ENCODE measurements at places on chromosomes 4 and X. TPM values are rescaled to one million over a fixed set of nuclear protein-coding genes. Genes with fewer than 3 reads are reported as not detected.

DNA sequence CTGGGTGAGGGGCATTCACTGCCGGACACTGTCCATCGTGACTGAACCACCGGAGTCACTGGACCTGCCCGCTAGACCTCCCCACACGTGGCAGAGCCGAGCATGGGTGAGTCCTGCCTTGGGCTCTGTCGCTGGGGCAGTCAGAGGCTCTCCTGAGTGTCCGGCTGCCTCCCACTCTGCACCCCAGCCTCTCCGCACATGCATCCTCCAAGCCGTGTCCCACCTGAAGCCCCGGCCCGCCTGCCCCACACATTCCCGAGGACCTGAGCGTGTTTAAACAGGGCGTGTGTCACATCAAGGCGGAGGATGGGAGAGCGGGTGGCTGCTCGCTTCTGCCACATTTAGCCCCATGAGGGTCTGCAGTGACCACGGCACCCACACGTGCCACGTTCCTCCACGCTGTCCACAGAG lies 4.7 kb downstream of the CPLX1 start:
- H3K27me3 ChIP-seq, result peaks cover 34% of the 10 kb centered on the region
- DNase-seq, result no peak
- H3K27ac ChIP-seq, result no peak overlapping the region
- H3K4me3 ChIP-seq, result no peak overlapping the region
- peaks cover 2% of the 10 kb centered on the region for H3K4me1 ChIP-seq
- no peaks in the 10 kb centered on the region for H3K36me3 ChIP-seq

DNA sequence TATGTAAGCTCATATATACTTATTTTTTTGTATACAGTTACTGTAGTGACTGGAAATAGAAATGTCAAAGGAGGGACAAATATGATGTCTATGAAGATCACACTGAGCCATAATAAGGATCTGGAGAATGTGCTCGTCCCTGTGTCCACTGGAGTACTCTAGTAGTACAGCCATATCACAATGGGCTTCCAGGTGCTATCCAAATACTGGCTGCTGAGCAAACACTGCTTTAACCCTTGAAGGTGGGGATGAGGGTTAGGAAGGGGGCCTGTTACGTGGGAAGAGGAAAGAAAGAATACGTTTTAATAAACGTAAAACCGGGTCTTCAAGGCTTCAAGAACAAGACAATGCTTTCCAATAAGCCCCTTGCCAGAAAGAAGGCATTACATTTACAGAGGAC lies 29.8 kb upstream of the TMEM150C start:
- DNase-seq, result no peak
- no peak overlapping the region for H3K27ac ChIP-seq
- no peaks in the 10 kb centered on the region for H3K4me1 ChIP-seq
- peaks cover 19% of the 10 kb centered on the region for H3K27me3 ChIP-seq
- H3K4me3 ChIP-seq, result no peak overlapping the region
- H3K36me3 ChIP-seq, result no peaks in the 10 kb centered on the region

XAGE1A gene
- total RNA-seq, result not detected

DNA sequence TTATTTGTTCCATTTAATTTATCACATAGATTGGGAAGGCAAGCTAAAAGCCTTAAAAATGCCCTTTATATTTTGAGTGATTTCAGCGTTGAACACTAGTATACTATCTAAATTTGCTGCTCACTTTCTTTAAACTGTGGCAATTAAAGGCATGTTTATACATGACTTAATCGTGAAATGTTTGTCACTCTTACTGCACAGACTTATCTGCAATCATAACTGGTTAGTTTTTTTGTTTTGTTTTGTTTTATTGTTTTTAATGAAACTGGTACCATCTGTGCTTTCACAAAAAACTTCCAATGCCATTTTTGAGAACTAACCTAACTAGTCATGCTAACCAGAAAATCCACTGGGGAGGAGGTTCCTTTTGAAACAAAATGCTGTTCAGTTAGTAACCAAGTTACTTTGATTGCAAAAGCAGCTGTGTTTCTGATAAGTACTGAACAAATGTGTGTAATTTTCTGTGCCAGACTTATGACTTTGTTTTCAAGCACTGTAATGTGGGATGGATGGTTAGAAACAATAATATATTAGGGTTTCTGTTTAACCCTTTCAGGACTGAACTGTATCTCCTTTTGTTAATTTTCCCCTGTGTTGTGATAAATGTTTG lies 56.1 kb downstream of the CCKAR start:
- H3K27me3 ChIP-seq, result no peaks in the 10 kb centered on the region
- peaks cover 1% of the 10 kb centered on the region for H3K4me1 ChIP-seq
- H3K27ac ChIP-seq, result no peak overlapping the region
- no peak overlapping the region for H3K4me3 ChIP-seq

TBC1D8B gene
- total RNA-seq, result 1.4 TPM

SLC49A3 gene
- total RNA-seq, result 0.40 TPM

WAS gene
- total RNA-seq, result 156 TPM

- no peak overlapping the region for H3K27ac ChIP-seq
- peaks cover 7% of the 10 kb centered on the region for H3K27me3 ChIP-seq
- no peaks in the 10 kb centered on the region for H3K36me3 ChIP-seq
Observed at GRCh38 chr4:109754093-109754857, 24.4 kb upstream of the PLA2G12A start.

- no peak for DNase-seq
- H3K4me1 ChIP-seq, result no peaks in the 10 kb centered on the region
- no peaks in the 10 kb centered on the region for H3K27me3 ChIP-seq
- no peaks in the 10 kb centered on the region for H3K36me3 ChIP-seq
- H3K4me3 ChIP-seq, result no peak overlapping the region
Observed at GRCh38 chrX:22520128-22520828, 247.6 kb downstream of the CBLL2 start.

SCRG1 gene
- total RNA-seq, result not detected

GLUD2 gene
- 0.60 TPM for total RNA-seq

GRCh38 chr4:47674144-47674543 lies 163.7 kb downstream of the CORIN start:
- peaks cover 5% of the 10 kb centered on the region for H3K27me3 ChIP-seq
- H3K4me1 ChIP-seq, result no peaks in the 10 kb centered on the region
- no peak for DNase-seq

- H3K4me1 ChIP-seq, result peaks cover 55% of the 10 kb centered on the region
- H3K4me3 ChIP-seq, result no peak overlapping the region
- H3K36me3 ChIP-seq, result no peaks in the 10 kb centered on the region
- H3K27me3 ChIP-seq, result no peaks in the 10 kb centered on the region
Observed at GRCh38 chr4:147789596-147789995, 57.7 kb downstream of the ARHGAP10 start.

GRCh38 chrX:26586570-26586969 lies 370.6 kb downstream of the MAGEB5 start:
- no peak overlapping the region for H3K27ac ChIP-seq
- no peaks in the 10 kb centered on the region for H3K27me3 ChIP-seq
- DNase-seq, result no peak
- no peak overlapping the region for H3K4me3 ChIP-seq
- H3K4me1 ChIP-seq, result no peaks in the 10 kb centered on the region

DNA sequence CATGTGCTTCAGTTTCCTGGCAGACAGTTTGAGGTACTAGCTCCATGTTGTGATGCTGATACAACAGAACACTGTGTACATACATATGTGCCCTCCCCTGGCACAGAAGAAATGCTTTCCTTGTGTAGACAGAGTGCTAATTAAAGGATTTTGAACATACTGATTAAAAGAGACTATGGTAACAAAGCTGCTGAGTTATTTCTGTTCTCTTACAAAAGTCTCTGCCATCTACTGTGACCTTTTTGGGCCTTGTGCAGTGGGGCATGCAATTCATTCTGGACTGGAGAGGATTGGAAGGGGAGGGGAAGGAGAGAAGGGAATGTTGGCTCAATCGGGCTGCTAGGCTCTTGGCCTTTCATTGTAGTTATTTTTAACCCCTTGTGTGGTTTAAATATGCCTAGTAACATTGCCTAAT lies 6.0 kb downstream of the PDLIM5 start:
- no peak overlapping the region for H3K27ac ChIP-seq
- DNase-seq, result no peak
- no peak overlapping the region for H3K4me3 ChIP-seq
- H3K4me1 ChIP-seq, result peaks cover 19% of the 10 kb centered on the region

CSAG2 gene
- total RNA-seq, result 1.3 TPM

GRCh38 chr4:147581606-147582350 lies 35.4 kb upstream of the TMEM184C start:
- H3K27ac ChIP-seq, result no peak overlapping the region
- H3K36me3 ChIP-seq, result no peaks in the 10 kb centered on the region
- H3K4me1 ChIP-seq, result no peaks in the 10 kb centered on the region
- no peak for DNase-seq

IQCM gene
- not detected for total RNA-seq

SAGE1 gene
- total RNA-seq, result not detected

GRCh38 chr4:41358647-41359421 lies 102.1 kb downstream of the UCHL1 start:
- DNase-seq, result no peak
- H3K27ac ChIP-seq, result no peak overlapping the region
- no peak overlapping the region for H3K4me3 ChIP-seq
- no peaks in the 10 kb centered on the region for H3K4me1 ChIP-seq
- H3K36me3 ChIP-seq, result no peaks in the 10 kb centered on the region

KLHL4 gene
- total RNA-seq, result 0.08 TPM

DNA sequence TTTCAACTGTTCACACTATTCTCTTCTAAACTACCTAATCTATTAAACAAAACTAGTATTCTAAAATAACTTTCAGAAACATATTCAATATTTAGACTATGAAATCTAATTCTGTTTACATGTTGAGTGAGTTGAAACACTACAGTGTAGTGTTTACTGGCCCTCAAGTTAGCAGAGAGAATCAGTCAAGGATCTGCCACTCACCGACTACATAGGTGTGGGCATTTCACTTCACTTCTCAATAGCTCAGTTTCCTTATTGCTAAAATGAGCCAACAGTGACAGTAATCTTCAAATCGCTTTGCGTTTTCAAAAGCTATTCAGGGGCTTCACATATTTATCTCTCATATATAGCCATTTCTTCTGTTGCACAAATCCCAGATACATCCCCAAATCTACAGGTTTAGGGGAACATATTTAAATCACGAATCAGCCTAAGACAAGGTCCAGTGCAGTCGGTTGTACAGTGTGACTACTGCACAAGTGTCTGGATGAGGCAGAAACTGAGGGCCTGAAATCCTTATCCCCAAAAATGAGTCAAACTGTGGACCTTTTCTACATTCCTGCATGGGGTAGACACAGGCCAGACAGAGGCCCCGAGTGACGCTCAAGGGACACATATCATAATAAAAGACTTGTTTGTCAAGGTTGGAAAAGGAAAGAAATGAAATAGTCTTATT lies 129.8 kb downstream of the PPP3CA start:
- H3K27me3 ChIP-seq, result no peaks in the 10 kb centered on the region
- no peak overlapping the region for H3K27ac ChIP-seq
- H3K36me3 ChIP-seq, result no peaks in the 10 kb centered on the region
- no peak for DNase-seq
- no peak overlapping the region for H3K4me3 ChIP-seq

FRMPD4 gene
- not detected for total RNA-seq

DNA sequence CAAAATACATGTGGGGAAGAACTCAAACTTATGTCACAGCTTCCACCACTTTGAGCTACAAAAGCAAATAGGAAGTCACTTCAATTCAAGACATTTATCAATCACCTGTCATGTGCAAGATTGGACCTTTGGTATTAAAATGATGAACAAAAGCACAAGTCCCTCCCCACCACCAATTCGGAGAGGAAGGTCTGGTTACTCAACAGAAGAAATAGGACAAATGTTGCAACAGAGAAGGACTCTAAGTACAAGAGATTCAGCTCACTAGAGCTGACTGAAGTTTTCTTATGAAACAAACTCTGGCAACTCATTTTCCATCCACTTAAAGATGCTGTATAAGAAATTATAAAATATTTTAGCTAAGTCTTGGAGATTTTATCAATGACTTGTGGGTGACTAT lies 16.0 kb upstream of the MMRN1 start:
- H3K36me3 ChIP-seq, result no peaks in the 10 kb centered on the region
- DNase-seq, result no peak
- peaks cover 12% of the 10 kb centered on the region for H3K27me3 ChIP-seq
- H3K27ac ChIP-seq, result no peak overlapping the region

DNA sequence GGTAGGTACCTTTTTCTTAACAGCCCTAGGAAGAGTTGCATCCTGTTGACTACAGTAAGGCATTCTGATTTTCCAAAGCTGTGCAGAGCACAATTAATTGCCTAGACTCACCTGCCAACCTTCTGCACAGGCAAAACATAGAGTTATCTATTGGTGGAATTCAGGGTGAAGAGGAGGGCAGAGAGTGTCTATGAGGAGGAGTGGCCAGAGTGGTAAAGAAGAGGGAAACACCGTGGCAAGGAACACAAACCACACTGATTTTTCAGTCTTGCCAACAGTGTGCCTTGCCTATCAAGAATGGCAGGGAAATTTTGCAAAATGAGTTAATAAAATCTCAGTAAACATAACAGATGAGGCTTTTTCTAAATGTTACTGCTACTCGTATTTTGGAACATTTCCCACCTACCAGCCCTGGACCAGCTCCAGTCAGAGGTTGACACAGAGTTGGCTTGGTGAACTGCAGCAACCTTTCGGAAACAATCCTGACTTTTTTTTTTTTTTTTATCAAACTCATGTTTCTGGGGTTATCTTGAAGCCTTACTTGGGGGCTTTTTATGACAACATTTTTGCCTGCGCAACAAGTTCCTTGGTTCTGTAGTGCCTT lies 67.9 kb upstream of the CAPN6 start:
- no peak overlapping the region for H3K4me3 ChIP-seq
- no peaks in the 10 kb centered on the region for H3K27me3 ChIP-seq
- DNase-seq, result no peak
- no peaks in the 10 kb centered on the region for H3K4me1 ChIP-seq
- H3K36me3 ChIP-seq, result no peaks in the 10 kb centered on the region

PAGE4 gene
- total RNA-seq, result not detected

FAAH2 gene
- 5.4 TPM for total RNA-seq

GRCh38 chrX:80765220-80765625 lies 44.5 kb downstream of the BRWD3 start:
- DNase-seq, result no peak
- H3K27ac ChIP-seq, result no peak overlapping the region
- no peak overlapping the region for H3K4me3 ChIP-seq
- H3K4me1 ChIP-seq, result peaks cover 20% of the 10 kb centered on the region
- H3K36me3 ChIP-seq, result peaks cover 23% of the 10 kb centered on the region
- no peaks in the 10 kb centered on the region for H3K27me3 ChIP-seq

SMAD1 gene
- total RNA-seq, result 2.1 TPM

GRCh38 chrX:44913656-44914531 lies 40.9 kb downstream of the KDM6A start:
- no peak overlapping the region for H3K4me3 ChIP-seq
- peaks cover 21% of the 10 kb centered on the region for H3K4me1 ChIP-seq
- H3K27ac ChIP-seq, result no peak overlapping the region

DNA sequence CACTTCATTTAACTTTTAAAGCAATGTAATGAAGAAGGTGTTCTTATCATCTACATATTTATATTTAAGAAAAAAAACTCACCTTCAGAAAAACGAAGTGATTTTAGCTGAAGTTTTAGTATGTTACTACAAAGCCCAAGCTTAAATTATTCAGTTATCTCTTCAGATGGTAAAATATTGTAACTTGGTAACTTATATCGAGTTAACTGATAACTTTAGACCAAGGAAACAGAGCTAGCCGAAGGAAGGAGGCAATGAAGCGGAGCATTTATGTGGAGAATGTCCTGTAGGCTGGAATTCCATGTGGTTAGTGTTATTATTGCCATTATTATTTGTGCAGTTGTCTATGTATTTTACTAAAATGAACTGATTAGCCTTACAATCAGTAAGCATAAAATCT lies 1102.1 kb upstream of the LCORL start:
- H3K36me3 ChIP-seq, result no peaks in the 10 kb centered on the region
- no peak overlapping the region for H3K4me3 ChIP-seq
- no peak for DNase-seq
- H3K4me1 ChIP-seq, result no peaks in the 10 kb centered on the region

GRCh38 chr4:150368667-150369066 lies 213.3 kb upstream of the MAB21L2 start:
- H3K27ac ChIP-seq, result no peak overlapping the region
- no peak overlapping the region for H3K4me3 ChIP-seq
- peaks cover 11% of the 10 kb centered on the region for H3K4me1 ChIP-seq
- no peak for DNase-seq
- no peaks in the 10 kb centered on the region for H3K36me3 ChIP-seq

All from activated CD4-positive, alpha-beta memory T cell treated with anti-CD3 and anti-CD28 coated beads, Interleukin-2, amount 10 ng/mL, durations not matched to agents 7 days and 5 days (primary cell).